ELR (cell line): ENCODE measurements at places on chromosomes 1 and 21.

DNA sequence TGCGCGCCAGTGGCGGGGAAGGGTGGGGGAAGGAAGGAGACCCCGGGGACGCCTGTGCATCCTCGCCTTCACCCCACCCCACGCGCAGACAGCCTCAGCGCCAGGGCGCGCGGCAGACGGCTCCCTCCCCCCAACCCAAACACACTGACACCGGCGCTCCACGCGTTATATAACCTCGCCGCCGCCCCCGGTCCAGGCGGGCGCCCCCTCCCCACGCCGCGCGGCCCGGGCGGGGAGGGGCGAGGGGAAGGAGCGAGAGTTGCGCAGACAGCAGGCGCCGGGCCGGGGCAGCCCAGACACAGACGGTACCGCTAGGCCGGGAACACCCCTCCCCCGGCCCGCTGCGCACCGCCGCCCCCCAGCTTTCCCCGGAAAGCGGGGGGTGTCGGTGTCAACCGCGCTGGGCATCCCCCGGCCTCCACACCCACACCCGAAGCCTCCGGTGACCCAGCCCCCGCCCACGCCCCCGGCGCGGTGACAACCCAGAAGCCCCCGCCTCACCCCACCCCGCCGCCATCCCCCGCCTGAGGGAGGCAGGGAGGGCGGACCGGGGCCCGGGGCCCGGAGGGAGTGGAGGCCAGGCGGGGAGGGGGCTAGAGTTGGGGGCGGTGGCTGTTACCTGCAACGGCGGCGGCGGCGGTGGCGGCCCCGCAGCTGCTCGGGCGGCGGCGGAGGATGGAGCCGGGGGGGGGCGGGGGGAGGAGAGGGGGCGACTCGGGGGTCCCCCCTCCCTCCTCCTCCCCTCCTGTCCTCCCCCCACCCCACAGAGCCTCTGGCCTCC is 432 bp downstream of the AKT3 start:
- peak; percentile 50 for DNase-seq

GRCh38 chr1:155968670-155969069 is 9.7 kb downstream of the ARHGEF2 start:
- DNase-seq: no peak

GRCh38 chr1:31707711-31708110 is 3.9 kb upstream of the COL16A1 start:
- DNase-seq: peak; percentile 85

DNA sequence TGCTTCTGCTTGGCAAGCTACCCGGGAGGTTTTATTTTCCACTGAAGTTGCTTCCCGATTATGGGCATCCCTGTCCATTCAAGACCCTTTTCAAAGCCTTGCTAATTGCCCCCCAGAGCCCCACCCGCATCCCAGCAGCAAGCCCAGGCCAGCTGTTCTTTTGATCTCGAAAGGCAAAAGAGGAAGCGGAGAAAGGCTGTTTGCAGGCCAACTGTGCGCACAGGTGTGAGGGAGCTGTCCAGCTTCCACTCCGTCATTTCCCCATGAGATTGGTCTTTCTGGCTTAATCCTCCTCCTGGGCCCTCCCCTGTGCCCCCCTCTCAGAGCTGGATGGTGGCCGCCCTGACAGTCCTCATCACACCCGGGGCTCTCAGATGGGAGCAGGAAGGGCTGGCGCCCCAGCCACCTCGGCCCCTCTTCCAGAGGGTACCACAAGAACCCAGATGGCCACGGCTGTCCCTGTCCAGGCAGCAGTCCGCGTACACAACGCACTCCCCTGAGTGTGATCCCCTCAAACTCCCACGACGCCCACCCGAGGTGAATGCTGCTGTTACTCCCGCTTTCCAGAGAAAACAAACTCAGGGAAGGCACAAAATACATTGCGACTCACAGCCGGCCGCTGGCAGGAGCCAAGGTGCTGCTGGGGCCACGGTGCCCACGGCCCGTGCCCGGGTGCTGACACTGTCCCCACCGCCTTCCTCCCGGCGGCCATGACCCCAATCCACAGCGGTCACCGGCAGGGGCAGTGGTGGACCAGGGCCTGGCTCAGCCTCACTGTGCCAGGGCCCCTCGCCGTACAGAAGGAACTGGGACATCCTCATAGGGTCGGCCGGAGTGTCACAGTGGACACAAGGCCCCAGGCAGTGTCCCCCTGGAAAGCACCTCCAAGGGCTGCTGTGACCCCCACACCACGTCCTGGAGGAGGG is 121.9 kb downstream of the CRYAA start:
- no peak for DNase-seq

GRCh38 chr1:182061594-182061993 is at the start of gene ZNF648:
Gene ZNF648, minus strand, starts transcription at chr1:182061712. Its CDS starts 3,702 bp downstream, at chr1:182058010.
- DNase-seq: no peak

GRCh38 chr1:7586031-7586941 is 184.8 kb upstream of the VAMP3 start:
- DNase-seq: no peak

GRCh38 chr1:60809204-60809980 is 273.0 kb upstream of the NFIA start:
- DNase-seq: no peak

DNA sequence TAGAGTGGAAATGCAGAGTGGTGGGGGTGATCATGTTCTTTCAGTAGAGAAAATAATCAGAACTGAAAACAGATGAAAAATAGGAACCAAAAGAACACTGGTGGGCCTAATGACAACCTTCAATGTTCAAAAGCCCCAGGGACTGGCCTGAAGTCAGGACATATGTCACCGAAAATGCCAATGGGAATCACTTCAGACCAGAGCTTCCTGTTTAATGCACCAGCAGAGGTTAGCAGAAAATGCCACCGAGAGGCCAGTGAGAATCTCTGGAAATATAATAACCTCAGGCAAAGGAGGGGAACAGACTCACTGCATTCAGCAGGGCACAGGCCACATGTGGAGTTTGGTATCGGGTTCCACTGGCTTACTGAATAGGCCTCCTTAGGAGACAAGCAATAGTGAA is 15.9 kb upstream of the CD58 start:
- no peak for DNase-seq

DNA sequence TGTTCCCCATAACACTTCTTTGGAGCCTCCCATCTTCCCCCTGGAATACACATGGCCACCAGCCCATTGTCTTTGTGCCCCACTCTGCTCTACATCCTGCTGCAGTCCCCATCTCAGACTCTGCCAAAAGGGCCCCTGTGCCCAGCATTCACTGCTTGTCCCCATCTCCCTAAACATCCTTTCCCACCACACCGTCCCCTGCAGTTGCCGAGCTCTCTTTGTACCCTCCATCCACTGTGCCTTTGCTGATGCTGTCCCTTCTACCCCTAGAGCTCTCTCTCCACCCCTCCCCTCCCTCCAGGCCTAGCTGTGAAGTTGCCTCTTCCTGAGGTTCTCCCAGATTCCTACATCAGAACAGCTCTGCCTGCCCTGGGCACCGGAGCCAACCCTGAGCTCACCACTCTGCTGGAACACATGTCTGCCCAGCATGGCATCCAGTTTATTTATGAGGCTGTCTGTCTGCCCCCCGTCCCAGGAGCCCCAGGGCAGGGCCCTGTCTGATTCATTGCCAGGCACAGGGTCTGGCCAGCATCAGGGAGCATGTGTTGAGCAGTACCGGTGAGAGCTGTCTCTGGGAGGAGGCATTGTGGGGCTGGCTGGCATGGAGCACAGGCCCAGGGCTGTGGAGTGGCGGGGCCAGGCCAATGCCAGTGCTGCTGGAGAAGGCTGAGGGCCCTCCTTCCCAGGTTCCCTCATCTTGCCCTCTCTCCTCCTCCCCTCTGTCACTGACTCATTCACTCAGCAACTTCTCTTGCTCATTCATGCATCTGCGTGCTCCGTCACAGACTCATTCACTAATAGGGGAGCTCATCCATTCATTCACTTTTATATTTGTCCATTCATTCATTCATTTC is 28.8 kb downstream of the EDN2 start:
- peak; percentile 62 for DNase-seq

DNA sequence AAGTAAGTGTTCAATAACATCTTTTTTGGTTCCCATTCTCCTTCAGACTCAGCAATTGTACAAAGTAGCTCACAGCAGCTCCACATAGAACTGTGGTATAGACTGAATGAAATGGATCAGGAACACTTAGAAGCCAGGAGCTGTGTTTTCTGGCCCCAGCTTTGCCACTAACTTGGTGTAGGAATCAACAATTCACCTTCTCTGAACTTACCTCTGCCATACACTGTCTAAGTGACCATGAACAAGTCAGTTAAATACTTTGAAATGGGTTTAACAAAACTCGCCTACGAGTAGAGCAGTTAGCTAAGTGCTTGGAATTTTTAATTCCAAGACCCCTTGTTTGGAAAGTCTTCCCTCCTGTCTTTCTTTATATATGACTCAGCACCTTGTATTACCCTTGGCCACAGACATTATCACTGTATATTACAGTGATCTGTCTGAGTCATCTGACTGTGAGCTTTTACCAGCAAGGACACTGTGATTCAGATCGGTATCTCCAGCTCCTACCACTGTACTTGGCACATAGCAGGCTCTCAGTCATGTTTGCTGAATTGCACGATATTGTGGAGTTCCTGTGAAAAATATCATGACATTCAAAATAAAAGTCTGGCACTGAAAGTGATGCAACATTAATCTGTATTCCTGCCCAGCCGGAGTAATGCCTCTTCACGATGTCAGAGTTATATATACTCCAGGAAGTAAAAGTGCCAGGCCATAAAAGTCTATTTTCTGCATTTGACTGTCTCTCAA is 101.7 kb upstream of the BEND5 start:
- DNase-seq: peak; percentile 39

DNA sequence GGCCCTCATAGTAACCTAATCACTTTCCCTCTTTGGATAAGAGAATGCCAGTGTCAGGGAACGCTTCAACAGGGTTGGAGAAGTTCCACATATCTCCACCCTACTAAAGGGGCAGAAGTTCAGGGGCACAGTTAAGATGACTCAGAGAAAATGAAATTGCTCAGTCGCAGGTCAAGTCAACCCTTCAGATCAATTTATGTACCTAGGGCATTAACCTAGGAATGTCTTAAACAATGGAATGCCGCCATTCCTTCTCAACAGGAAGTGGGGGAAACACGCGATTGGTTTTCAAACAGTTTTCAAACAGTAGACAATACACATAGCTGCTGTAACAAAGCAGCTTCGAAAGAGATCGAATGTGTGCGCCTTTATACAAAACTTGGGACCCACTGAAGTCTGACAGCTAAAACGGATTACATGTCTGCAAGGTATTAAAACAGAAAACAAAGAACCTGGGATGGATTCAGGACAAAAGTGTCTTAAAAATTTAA is 897 bp downstream of the SLC25A24 start:
- peak; percentile 71 for DNase-seq

DNA sequence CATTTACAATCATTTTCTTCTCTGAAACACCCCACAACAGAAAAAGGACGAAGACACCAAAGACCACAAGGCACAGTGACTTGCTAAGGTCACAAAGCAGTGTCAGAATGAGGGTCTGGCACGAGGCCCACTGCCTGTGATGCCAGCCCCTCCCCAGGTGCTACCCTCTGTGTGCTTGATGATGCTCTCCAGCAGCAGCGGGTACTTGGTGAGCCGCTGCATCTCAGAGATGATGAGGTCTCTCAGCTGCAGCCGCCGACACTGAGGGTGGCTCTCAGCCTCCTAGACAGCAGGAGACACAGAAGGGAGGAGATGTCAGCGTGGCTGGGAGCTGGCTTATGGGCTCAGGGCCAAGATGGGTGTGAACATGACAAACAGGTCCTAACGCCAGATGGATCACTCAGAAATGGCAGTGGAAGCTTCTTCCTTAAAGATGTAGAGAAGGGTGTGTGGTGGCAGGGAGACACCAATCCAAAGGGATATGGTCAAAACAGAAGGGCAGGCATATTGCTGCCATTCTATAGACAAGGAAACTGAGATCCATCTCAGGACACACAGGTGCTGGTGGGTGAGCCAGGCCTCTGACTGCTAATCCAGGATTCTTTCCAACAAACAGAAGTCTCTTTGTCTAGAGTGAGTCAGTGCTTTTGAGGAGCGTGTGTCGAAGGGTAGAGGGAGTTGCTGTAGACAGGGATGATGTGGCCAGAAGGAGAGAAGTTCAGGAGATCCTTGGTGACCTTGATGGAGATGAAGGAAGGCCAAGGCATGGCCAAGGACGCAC is 25.6 kb downstream of the LRRC71 start:
- DNase-seq: no peak

DNA sequence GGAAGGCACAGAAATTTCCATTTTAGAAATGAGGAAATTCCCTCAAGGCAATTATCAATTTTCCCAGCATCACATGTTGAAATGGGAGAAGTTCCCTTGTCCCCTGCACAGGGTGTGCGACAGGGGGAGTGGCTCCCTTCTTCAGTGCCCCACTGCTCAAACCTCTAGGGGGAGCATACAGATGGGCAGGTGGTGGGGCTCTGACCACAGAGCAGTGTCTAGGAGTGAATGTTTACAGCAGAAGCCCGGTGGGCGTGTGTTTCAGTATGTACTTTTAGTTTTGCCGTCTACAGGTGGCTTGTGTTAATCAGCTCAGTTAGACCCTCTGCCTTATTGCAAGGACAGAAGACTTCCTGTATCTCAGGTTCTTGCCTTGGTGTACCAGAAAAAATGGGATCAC is 493.7 kb upstream of the PLXNA2 start:
- DNase-seq: no peak

DNA sequence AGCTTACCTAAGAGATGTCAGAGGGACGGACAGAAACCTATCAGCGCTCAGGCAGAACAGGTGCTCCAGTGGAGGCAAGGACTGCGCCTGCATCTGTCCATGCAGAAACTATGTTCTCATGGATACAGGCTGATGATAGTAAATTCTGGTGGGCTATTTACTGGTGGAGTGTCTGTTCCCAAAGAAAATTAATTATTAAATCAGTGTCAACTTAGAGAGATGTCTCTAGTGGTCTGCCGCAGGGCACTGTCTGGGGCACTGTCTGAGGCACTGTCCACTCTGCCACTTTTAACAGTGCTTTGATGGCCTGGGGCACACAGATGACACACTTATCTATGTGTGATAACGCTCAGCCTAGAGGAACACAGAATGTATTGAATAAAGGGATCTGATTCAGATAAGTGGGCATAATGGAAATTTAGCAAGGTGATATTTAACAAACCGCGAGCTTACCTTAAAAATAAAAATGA is 148.1 kb downstream of the RGS7 start:
- no peak for DNase-seq

DNA sequence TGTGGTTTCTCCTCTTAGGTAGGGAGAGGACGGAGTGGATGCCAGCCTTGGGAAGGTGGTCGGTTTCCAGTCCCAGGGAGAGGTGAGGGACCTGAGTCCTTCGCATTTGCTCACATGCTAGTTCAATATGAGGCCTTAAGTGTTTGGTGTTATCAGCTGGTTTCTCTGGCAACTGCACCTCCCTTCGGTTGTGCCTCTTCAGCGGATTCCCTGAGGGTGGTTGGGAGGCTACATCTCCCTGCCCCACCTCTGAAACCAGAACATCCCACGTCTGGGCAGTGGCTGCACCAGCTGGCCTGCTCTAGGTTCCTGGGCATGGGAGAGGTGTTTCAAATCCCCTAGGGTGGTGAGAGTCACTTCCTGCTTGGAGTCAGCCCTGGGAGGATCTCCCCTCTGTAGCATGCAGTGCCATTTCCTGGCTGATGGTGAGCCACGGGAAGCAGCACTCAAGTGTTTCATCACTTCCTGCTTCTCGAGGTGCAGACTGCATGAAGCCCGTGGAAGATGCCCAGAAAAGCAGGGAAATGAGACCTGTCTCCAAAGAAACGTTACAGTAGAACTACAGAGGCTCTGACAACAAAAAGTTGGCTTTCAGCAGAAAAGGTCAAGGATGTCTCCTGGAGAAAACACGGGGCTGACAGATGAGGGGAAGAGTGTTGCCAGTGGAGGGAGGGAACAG is 4.5 kb downstream of the TMEM125 start:
- peak; percentile 84 for DNase-seq

GRCh38 chr1:117045644-117046043 is 14.5 kb upstream of the TTF2 start:
- no peak for DNase-seq
